Cardiac muscle cell (in vitro differentiated cells and primary cell): ENCODE measurements at places on chromosomes 7 and 10.
A peak's percentile ranks its signal among the peaks of the same experiment; 100 is the strongest.

DNA sequence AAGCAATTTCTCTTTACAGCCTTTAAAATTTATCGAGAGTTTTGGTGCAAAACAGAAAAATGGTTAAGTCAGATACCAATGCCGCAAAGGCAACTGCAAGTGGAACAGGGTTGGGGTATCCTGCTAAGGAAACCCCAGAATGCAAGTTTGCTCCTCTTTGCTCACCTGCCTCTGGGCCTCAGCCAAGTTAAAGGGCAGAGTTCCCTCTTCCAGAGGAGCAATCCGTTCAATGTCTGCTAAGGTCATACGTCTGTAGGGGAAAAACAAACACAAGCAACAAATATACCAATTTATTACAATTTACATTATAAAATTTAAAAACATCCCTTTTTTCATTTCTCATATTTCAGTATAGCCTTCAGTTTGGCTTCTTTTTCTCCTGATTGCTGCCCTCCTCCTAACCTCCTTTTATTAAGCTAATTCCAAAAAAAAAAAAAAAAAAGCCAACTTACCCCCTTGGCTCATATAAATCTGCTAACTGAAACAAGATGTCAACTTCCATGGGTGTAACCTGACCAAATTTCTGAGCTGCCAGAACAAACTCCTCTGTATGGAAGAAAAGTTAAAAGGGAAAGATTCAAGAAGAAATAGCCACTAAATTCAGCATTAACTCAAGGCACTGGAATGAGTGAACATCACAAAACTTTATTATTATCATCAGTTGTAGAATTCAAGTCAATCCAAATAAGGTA is 132.6 kb downstream of the SLC25A13 start:
- DNase-seq: no peak

DNA sequence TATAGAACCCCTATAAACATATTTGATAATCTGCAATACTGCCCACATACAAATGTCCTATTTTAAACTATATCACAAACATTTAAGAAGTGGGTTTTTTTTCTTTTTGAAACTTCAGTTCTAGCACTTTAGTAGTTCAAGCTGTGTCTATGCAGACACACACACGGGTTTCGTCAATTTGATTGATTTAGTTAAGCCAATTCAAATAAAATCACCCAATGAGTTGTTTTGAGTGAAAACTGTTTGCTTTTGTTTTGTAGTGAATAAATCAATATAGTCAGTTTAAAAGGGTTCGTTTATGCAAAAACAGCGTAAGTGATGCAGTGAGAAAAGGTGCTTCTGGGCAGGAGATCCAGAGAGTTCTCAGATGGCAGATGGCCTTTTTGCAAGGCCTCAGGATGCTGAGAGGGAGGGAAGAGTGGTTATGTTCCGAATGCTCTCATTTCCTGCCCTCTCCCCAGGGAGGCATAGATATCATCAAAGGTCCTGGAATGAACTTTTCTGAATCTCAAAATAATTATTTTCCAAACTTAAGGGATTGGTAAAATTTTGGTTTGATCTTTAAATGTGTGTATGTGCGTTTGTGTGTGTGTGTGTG is 102.7 kb downstream of the AGMO start:
- DNase-seq: no peak

DNA sequence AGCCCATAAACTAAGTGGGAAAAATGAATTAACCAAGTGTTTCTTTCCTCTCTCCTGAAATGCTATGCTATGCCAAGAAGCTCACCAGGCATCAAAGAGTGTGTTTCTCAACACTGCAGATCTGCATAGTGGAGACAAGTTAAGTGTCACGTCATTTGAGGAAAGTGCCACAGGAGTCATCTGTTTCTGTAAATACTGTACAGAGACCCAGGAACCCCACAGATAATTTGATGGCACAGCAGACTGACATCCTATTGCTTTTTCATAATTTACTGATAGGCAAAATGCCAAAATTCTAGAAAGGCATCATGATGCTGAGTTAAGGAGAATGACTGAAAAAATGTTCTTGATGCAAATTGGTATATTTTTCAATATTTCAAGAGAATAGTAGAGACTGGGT is 124.3 kb downstream of the NRCAM start:
- no peak for DNase-seq

DNA sequence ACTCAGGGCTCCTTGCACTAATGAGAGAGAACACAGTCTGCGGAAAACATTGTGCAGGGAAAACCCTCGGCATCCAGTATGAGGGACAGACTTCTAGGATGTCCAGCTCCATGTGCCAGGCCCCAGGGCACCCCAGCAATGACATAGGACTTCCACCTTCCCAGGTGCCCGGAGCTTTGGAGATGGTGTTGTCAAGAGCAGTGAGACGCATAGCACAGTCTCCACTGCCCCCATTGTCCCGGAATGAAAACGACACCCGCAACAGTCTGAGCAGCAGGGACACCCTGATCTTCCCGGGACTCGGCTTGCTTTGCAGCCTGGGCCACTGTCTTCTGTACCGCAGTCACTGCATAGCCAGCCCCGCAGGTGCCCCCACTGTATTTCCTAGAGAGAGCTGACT is 339.2 kb upstream of the ADARB2 start:
- no peak for DNase-seq

GRCh38 chr7:112298543-112299100 is 92.1 kb downstream of the ZNF277 start:
- DNase-seq: no peak

- no peak for DNase-seq
Measured at GRCh38 chr10:77744245-77744644, 106.6 kb upstream of the KCNMA1 start.

- DNase-seq: no peak
Measured at GRCh38 chr7:94401428-94401814, 6.7 kb downstream of the COL1A2 start.

DNA sequence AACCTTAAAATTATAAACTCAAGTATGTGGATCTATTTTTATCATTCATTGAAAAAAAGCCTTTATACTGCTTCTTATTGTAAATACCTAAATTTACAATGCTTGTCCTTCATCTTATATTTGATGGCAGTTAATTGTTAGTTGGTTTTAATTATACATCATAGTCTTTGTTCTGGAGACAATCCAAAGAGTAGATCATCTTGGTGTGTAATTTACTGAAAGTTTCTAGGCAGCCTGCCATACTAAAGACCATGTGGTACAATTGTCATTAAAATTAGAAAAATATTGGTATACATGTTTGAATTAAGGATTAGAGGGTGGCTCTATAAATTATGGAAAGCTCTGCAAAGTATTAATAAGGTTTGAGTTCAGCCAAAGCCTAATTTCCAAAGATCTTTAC is 231.4 kb downstream of the KCND2 start:
- no peak for DNase-seq

DNA sequence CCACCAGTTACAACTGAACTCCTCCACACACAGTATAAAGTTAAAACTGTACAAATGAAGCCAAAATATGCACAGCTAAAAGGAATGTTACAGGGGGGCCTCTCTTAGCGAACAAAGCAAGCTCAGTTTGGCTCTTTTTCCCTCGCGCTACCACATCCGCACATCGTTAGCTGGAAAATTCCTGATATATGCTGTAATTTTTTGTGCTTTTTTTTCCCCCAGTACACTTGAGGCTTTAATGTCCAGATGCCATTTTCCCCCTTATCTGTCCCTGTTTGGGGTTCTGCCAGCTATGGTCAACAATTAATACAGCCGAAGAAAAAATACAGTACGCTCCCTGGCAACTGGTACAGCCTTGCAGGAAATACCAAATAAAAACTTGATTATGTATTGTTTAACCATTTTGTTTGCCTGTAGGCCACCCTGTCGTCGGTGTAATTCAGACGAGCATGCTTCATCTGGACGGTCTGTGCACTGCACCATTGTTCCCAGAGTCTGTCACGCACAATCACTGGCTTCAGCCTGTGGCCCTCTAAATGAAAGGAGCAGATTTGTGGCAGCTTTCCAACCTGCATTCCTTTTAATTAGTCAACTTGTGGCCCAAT is 108.1 kb upstream of the FAM133B start:
- peak; percentile 97 for DNase-seq

GRCh38 chr7:138243430-138243829 is 167.2 kb downstream of the AKR1D1 start:
- DNase-seq: peak; percentile 72

- peak; percentile 62 for DNase-seq
Measured at GRCh38 chr10:118036281-118036875, 10.4 kb downstream of the RAB11FIP2 start.

DNA sequence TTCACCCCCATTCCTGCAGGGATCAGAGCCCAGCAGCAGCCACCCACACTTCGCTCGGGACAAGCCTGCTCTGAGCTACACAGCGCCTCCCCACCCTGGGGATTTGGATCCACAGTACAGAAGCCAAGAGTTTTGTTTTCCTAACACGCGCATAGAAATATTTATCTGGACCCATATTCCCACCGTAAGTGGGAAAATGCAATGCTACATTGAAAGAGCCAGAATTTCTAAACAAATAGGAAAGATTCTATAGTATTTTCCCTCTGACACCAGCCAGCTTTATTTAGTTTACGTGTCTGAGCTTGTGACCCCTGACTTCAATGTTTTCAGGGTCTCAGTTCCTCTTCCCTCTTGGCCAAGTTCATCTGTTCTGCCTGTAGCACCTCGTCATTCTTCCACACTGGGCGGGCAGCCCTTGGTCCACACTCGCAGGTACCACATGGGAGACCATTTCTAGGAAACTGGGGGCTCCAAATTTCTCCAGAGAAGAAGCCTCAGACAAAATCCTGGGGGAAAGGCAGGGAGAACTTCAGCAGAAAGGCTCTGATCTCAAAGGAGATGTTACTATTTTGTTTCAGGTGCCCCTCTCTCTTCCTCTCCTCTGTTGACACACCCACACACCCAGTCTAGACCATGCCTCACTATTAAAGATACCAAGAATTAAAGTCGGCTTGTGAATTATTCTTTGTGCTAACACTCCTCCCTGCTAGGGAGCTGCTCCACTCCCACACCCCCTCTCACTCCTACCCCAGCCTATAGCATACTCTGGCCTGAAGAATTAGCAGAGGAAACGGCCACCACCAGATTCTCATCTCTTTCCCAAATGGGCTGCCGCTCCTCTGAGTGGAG is 116.0 kb upstream of the PCGF5 start:
- DNase-seq: peak; percentile 15

DNA sequence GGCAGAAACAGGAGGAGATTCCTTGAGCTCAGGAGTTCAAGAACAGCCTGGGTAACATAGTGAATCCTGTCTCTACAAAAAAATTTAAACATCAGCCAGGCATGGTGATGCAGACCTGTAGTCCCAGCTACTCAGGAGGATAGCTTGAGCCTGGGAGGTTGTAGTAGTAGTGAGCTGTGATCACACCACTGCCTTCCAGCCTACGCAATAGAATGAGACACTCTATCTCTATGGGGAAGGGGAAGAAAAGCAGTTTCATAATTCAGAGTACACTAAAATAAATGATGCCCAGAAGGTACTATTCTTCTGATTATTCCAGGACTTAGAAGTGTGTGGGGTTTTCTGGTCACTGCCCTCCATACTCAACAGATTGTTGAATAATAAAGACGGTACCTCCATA is 177.3 kb downstream of the KMT2E start:
- DNase-seq: no peak

GRCh38 chr10:98536551-98536950 is 89.8 kb upstream of the HPS1 start:
- DNase-seq: no peak

GRCh38 chr10:50972591-50972990 is 87.2 kb upstream of the A1CF start:
- no peak for DNase-seq

- DNase-seq: no peak
Measured at GRCh38 chr7:79434098-79434497, 19.4 kb downstream of the MAGI2 start.

DNA sequence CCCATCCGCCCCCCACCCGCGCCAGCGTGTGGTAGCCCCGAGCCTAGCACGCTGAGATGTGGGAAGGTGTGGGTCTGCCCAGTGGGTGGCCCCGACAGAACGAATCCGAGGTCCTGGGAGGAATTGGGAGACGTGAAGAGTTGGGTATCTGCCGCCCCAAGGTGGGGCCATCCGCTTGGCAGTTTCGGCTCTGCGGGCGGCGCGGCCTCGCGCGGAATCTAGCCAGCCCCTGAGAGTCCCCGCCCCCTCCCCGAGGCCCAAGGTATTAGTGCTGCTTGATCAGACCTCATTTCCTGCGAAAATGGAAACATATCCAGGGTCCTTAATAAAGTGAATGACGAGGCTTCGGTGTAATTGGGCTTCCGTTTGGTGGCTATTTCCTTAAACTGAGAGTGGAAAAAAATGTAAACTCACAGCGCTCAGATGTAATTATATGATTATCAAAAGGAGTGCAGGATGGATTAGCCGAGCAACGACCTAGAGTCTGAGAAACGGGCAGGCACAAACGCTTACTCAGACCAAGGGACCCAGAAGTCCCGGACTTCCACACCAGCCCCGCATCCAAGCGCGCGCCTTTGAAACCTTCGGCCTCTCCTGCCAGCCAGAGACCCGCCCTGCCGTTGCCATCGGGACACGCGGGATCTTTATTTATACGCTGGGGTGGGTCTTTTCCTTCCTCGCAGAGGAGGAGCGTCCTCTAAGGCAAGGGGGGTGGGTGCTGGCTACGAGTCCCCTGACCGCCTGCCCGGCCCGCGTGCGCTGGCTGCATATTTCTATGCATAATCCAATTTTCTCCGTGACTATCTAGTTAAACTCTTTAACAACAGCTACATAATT is 12.8 kb downstream of the LBX1 start:
- DNase-seq: no peak

GRCh38 chr10:423178-423577 is 266.3 kb downstream of the DIP2C start:
- DNase-seq: no peak

GRCh38 chr7:142859829-142860228 is 5.0 kb downstream of the EPHB6 start:
- DNase-seq: peak; percentile 83

- DNase-seq: peak; percentile 93
Measured at GRCh38 chr7:108002726-108003598, at the start of gene LAMB1. TSS of gene LAMB1 (minus strand) at chr7:108003161. CDS start at chr7:108002885, 276 bp downstream.

GRCh38 chr7:27173511-27173955 is 587 bp downstream of the HOXA10 start:
- no peak for DNase-seq

GRCh38 chr7:141118767-141119166 is 44.9 kb downstream of the TMEM178B start:
- DNase-seq: no peak

- no peak for DNase-seq
Measured at GRCh38 chr10:97376413-97376812, 24.7 kb downstream of the RRP12 start.

DNA sequence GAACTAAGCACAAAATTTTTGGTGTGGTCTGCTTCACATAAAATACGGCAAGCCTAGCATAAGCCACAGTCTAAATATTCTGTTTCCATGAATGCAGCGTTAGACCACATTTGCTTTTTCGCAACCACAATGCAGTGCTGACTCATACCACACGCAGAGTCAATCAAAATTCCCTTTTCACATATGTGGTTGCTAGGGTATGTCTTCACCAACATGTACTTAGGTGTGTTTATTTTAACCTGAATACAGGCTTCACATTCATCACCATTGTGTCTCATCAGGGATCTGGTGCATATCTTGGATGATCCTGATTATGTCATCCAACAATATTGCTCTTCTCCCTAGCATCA is 90.8 kb downstream of the CHN2 start:
- DNase-seq: peak; percentile 94
